ENCODE measurements at places on chromosomes 12 and 14. TPM values are rescaled to one million over a fixed set of nuclear protein-coding genes. Genes with fewer than 3 reads are reported as not detected.

IL22 gene
- total RNA-seq = 1.5 TPM

GDF11 gene
- total RNA-seq = 14.5 TPM

MAP1LC3B2 gene
- total RNA-seq = 1.5 TPM

- no peak for DNase-seq
Measured at GRCh38 chr12:95642583-95642982, 91.3 kb upstream of the USP44 start.

- no peak for DNase-seq
Measured at GRCh38 chr14:31950764-31951637, 126.1 kb upstream of the ARHGAP5 start.

- no peak for DNase-seq
Measured at GRCh38 chr14:76550534-76550933, 174.6 kb downstream of the ESRRB start.

- DNase-seq = no peak
Measured at GRCh38 chr12:29241821-29242591, 92.9 kb downstream of the FAR2 start.

Measured in activated T-cell treated with anti-CD3 and anti-CD28 coated beads, Interleukin-2, amount 50 U/mL, for 4 hours (primary cell).